ENCODE measurements at places on chromosomes 2 and 18.

DNA sequence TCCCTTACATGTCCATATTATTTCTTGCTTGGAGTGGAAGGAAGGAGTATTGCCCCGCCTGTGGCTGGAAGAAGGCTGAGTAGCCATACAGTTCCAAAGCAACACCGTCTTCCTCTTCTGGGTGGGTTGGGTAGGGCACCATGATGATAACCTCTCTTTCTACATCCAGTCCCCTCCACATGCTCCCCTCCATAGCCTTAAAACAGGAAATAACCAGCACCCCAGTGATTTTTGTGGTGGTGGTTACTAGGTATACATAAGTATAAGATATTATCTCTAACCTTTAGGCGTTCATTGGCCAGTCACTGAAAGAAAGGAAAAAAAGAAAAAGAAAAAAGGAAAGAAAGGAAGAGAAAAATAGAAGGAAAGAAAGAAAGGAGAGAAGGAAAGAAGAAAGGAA, 63.1 kb downstream of the CXCR4 start:
- no peak for DNase-seq

DNA sequence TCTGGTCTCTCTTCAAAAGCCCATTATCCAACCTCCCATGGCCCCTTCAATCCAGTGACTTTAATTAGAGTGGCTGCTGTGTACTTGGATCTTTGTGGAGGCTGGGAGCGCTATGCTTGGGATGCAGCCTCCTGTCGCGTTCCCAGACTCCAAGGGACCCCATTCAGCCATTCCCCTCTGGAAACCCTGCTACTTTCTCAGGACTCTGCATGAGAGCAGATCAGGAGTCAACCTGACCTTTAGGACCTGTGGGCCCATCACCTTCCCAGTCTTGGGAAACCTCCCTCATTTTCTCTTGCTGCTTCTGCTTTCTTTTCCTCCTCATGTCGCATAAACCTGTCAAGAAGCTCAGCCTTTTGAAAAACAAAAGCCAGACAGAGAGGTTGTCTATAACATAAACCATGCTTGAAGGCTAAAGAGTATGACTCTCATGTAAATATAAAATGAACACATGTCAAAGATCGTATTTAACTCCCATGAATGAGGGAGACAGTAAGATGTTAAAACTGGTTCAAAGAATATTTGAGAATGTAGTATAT, 143.1 kb upstream of the PELI1 start:
- DNase-seq = no peak

- DNase-seq = no peak
Observed at GRCh38 chr18:21904856-21905255, 164.3 kb downstream of the MIB1 start.

- no peak for DNase-seq
Observed at GRCh38 chr18:36464126-36464651, 166.7 kb downstream of the FHOD3 start.

- no peak for DNase-seq
Observed at GRCh38 chr2:32832821-32833220, 113.9 kb upstream of the LTBP1 start.

GRCh38 chr2:36680012-36680411, 16.5 kb upstream of the VIT start:
- no peak for DNase-seq

DNA sequence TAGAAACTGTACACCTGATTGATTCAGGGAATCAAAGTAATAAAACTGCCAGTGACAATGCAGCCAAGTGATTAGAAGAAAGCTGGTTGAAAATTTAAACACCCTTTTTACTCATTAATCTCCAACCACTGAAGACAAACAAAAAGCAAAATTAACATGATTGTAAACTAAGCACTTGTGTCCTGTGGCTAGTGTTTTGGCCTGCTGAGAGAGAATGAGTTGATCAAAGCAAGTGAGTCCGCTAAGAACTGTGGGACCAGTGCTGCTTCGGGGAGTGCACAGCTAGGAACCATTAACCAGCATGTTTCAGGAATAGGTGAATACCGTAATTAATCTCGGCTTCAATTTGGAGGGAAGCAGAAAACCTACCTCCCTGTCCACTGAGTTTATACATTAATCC, 13.6 kb upstream of the PAPOLG start:
- DNase-seq = no peak

DNA sequence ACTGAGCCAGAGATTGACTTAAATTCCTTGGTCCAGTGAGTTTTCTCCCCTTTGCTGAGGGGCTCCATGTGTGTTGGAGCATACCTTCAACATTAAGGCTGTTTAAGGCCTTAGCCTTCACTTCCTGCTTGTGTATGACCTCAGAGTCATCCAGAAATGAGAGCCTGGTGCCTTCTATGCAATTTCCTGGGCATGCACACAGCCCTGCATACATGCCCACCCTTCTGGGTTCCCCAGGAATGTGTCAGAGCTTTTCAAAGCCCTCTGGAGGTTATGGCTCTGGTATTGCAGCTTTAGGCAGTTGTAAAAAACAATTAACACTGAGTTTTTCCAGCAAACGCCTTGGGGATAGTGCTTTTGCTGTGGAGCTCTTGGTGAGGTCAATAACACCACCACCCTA, 16.7 kb downstream of the IL1R1 start:
- no peak for DNase-seq

DNA sequence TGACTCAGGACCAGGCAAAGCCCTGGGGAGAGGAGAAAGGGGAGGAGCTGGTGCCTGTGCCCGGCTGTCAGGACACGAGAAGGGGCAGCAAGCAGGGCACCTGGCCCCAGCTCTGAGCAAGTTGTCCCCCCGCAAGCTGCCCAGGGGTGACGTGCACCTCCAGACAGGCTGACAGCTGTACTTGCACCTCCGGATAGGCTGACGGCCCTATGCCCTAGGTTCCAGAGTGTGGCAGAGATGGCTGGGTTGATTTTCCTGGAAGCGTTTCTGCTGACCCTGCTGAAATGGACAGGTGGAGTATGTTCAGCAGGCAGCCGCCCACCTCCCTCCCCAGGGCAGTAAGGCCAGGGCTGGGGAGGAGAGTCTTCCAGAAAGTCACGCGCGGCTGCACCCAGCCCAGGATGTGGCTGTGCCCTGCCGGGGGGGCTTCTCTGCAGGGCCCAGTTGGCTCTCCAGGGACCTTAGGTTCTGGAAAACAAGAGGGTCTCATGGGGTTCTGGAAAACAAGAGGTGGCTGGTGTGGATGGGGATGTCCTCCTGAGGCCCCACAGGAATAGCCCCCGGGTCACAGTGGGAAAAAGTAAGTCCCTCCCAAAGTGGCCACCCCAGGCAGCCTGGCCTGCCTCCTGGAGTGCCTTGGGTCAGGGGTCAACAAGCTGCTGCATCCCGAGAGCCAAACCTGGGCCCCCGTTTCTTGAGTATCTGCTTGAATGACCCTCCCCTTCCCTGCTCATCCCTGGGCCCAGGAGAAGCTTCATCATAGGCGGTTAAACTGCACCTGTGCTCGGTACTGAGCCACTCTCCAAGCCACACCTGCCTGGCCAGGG, 71.4 kb upstream of the OTOS start:
- DNase-seq = no peak

DNA sequence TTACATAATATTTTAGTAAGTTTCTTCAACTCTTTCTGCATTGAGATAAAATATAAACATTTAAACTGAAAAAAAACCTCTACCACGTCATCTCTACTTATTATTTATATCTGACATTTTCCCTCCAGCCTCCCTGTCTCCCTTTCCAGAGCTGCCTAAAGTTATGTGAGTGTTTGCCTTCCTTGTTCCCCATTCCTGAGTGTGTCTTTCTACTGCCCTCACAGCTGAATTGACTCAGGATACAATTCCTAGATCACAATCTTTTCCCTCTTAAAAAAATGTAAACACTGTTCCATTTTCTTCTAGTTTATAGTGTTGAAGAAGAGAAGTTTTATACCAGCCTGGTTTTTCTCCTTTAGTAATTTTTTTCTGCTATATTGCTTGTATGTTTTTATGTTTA, 5.3 kb downstream of the TRPM8 start:
- no peak for DNase-seq

GRCh38 chr2:117854610-117855009, 40.1 kb downstream of the DDX18 start:
- DNase-seq = no peak

DNA sequence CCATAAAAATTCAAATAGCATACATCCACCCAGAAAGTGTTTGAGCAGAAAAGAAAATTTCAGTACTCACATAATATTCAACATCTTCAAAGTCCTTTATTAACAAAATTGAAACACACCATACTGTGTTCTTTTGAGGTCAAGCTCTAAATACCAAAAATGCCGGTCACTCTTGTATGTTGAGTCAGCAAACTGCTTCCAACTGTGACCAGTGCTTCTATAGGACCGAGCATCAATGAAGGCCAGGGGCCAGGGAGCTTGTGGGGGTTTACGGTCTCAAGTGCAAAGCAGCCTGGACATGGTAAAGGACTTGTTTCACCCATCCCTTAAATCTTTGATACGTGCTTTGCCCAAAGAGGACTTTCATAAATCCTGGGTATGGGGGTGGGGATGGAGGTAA, 112.7 kb upstream of the REV1 start:
- DNase-seq = no peak

- DNase-seq = no peak
Observed at GRCh38 chr2:86466306-86466705, 25.1 kb downstream of the KDM3A start.

GRCh38 chr2:9441556-9441955, 18.1 kb downstream of the CPSF3 start:
- DNase-seq = no peak

- DNase-seq = no peak
Observed at GRCh38 chr2:85987266-85988174, 98.7 kb upstream of the ST3GAL5 start.

GRCh38 chr18:2967820-2968219, 45.1 kb downstream of the LPIN2 start:
- DNase-seq = no peak

- DNase-seq = no peak
Observed at GRCh38 chr2:159317392-159318088, 31.0 kb upstream of the WDSUB1 start.

DNA sequence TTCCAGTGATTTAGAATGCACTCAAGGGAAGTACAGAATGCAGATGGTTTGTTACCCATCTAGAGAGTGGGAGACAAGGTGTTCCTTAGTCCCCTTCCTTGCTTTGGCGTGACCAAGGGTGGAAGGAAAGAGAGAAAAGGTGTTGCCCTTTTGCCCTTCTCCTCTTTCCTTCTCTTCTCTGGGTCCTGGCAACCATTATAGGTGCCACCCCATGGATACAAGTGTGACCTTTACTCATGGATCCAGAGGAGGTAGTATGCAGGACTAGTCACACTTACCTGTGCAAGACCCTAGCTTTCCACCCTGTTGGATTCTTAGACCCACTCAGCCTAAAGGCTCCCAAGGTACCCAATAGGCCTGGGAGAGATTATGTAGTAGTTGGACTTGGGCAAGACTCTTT, 11.6 kb upstream of the RBFA start:
- no peak for DNase-seq

GRCh38 chr2:138223319-138223718, 259.0 kb downstream of the HNMT start:
- DNase-seq = no peak

GRCh38 chr2:190468814-190469569, 60.8 kb downstream of the MFSD6 start:
- peak; percentile 79 for DNase-seq

GRCh38 chr18:74654638-74655037, 57.0 kb downstream of the ZNF407 start:
- DNase-seq = no peak

DNA sequence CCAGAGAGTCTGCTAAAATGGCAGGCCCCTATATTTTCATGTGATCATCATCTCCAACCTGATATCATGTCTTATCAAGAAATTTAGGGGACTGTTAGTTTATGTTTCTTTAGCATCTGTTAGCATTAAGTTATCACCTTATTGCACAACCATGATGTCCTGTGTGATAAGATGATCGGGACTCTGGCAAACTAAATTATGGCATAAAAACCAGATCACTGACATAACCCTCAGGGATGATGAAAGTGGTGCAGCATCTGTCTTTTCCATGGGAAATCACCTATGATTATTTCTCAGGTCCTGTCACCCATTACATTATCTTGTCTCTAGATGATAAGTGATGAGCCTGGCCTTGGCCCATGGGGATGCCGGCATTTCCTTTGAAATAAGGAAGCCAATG, 458.6 kb upstream of the DCC start:
- DNase-seq = no peak

GRCh38 chr2:234935311-234935710, 16.5 kb upstream of the SH3BP4 start:
- no peak for DNase-seq

GRCh38 chr2:113876503-113877387, 13.1 kb upstream of the ACTR3 start:
- DNase-seq = no peak

DNA sequence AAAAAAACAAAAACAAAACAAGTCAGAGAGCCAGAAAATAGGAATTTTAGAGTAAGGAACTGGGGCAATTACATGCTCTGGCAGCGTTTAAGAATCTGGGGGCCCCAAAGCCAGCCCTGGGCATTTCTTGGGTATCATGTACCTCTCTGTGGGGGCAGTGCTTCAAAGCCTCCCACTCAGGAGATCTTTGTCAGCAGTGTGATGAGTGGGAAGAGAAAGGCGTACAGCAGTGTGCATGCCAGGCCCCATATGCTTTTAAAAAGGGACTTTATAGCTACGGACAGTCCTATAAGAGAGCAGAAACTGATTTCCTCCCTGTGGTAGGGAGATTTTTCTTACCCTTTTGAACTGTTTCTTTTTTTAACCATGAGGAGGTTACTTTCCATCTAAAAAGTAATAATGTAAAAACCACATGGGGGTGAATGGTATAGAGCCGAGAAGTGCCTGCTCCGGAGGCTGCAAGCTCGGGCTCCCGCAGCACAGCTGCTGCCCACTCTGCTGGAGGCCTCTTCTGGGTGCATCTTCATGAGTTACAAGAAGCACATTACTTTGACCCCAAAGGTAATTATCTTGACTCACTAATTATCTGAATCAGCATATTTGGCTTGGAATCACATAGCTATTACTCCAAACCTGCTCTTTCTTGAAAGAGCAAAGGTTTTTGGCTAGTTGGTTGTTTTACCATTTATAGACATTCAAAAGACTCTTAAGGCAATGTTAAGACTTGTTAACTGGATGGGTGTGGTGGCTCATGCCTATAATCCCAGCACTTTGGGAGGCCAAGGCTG, 46.4 kb downstream of the PROC start:
- DNase-seq = no peak

DNA sequence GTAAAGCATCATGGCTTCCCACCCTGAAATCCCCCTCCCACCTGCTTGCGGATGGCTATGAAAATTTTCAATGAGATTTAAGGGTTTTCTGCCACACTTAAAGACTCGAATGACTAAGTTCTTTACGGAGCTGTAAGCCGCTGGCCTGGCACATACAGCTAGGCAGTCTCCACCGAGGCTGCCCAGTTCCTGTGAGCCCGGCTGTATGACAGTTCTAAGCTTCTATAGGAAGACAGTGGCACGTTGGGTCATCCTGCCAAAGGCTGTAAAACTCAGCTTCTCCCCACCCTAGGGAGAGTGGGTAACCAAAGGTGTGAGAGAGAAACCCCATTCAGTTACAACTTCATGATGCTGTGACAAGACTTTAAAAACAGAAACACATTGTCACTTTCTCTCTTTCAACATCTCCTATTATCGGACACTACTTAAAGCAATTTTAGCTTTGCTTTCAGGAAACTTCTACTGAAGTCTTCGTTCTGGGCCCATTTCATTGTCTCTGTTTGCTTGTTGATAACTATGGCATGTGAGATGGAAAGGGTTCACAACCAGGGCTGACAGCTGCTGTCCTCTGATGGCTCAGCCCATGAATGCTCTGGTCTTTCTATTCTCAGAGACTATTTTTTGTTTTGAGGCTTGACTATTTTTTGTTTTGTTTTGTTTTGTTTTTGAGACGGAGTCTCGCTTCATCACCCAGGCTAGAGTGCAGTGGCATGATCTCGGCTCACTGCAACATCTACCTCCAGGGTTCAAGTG, 7.1 kb downstream of the CASP8 start:
- DNase-seq = no peak

All from NCI-H187 (cell line).